ENCODE measurements at places on chromosomes 7 and 10.

DNA sequence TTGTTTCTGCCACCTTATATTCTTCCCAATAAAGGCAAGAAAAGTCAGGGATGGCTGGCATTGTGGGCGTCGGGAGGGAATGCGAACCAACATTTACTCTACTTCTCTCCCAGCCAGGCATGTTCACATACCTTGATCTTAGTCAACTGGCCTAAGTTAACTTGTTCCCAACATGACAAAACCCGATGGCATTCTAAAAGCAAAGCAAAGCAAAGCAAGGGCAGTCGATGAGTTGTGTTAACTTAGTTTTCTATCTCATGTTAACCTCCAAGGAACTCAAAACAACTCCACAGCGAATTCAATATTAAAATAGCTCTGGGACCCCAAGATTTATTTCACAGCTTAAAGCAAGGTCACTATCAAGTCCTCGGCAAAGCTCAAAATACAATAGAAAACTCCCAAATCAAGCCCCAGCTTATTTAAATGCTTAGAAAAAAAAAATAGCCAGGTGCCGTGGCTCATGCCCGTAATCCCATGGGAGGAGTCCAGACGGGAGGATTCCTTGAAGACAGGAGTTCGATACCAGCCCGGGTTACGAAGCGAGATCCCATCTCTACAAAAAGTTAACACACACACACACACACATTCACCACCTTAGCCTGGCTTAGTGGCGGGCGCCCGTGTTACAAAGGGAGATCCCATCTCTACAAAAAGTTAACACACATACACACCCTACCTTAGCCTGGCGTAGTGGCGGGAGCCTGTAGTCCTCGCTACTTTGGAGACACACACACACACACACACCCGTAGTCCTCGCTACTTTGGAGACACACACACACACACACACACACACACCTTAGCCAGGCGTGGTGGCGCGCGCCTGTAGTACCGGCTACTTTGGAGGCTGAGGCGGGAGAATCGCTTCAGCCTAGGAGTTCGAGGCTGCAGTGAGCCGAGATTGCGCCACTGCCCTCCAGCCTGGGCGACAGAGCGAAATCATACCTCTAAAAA, 901 bp upstream of the CCNY start:
- DNase-seq: peak; percentile 34

DNA sequence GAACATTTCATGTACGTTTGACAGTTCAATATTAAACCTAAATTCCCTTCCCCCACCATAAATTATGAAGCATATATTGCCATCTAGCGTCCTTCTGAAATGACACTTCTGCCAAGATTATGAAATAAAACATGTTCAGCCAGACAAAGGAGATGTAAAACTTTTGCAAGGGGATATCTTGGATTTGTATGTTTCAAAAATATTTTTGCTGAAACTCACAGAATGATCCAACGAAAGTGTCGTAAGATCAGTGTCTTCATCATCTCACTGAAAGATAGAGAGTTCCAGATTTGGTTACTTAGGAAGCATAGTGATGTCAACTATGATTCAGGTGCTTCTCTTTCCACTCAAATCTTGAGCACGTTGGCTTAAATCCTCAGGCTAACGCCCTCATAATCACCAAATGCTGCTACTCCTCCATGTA, 904.3 kb downstream of the XPNPEP1 start:
- no peak for DNase-seq

DNA sequence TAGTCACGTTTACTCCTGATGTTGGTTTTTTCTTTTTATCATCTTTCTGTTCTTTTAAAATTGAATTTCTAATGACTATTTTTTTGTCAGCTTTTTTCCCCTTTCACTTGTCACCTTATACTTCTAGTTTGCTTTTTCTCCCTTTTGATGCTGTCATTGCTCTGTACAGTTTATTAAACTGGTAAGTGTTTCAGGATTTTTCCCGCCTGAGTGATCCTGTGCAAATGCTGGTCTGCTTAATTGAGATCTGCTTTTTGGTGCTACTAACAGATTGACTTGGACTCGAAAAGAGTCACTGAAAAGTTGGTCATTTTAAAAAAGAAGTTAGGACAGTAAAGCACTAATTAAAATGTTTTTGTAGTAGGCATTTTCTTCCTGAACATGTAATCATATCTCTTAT, 95.2 kb downstream of the PHTF2 start:
- no peak for DNase-seq

GRCh38 chr7:30322271-30323005, 38.0 kb downstream of the ZNRF2 start:
- no peak for DNase-seq

Data from astrocyte (in vitro differentiated cells and primary cell).